ENCODE measurements at places on chromosomes 5 and 9. TPM values are rescaled to one million over a fixed set of nuclear protein-coding genes. Genes with fewer than 3 reads are reported as not detected.

DNA sequence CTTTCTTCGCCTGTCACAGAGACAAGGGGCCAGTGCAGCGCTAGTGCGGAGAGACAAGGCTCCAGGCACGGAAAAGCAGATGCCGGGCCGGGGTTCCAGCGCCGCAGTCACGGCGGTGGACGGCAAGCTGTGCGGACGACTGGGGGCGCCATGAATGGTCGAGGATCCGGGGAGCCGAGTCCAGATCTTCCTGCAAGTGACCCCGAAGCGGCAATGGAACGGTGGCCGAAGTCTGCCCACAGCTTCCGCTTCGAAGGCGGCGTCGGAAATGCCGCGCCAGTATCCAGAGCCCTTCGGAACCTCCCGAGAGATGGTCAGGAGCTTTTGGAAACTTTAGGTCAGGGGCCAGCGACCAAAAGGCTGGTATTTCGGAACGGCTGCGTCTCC, 601 bp upstream of the FAF2 start:
- DNase-seq: peak; percentile 74

DNA sequence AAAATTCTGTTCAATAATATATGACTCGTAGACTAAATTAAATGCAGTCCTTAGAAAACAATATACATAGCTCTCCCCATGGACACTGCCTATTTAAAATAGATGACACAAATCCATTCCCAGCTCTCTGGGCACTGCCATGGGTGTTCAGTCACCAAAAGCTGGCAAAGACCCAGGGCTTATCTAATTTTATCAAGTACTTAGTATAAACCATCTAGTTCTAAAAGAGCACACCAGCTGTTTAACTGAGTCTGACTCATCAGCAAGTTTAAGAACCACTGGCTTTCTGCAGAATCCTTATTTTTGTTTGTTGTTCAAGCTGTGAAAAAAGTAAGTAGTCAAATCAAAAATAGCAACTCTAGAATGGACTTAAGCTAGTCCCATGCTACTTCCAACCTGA, 107.6 kb downstream of the PLPP1 start:
- DNase-seq: no peak

GRCh38 chr5:135989686-135990085, 34.9 kb upstream of the LECT2 start:
- DNase-seq: no peak

GRCh38 chr5:126516133-126516532, 78.9 kb downstream of the ALDH7A1 start:
- no peak for DNase-seq

GRCh38 chr5:125478599-125478998, 732.2 kb upstream of the ZNF608 start:
- no peak for DNase-seq

SH3RF2 gene
- total RNA-seq: 20.8 TPM

DNA sequence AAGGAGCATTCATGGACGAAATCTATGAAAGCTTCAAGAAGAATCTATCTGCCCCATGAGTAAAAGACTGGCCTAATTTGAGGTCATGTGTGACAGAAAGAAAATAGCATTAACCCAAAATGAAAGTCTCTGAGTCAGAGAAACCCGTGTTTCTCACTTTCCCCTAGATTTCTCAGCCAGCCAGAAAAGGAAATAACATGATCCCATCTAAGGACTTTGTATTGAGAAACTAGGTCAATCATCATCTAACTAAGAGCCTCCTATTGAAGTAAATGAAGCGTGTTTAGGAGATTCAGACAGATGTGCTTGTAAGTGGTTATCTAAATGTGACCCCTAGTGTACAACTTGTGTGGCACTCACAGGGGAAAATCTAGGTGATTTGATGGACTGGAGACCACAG, 77.3 kb upstream of the ZNF366 start:
- no peak for DNase-seq

DNA sequence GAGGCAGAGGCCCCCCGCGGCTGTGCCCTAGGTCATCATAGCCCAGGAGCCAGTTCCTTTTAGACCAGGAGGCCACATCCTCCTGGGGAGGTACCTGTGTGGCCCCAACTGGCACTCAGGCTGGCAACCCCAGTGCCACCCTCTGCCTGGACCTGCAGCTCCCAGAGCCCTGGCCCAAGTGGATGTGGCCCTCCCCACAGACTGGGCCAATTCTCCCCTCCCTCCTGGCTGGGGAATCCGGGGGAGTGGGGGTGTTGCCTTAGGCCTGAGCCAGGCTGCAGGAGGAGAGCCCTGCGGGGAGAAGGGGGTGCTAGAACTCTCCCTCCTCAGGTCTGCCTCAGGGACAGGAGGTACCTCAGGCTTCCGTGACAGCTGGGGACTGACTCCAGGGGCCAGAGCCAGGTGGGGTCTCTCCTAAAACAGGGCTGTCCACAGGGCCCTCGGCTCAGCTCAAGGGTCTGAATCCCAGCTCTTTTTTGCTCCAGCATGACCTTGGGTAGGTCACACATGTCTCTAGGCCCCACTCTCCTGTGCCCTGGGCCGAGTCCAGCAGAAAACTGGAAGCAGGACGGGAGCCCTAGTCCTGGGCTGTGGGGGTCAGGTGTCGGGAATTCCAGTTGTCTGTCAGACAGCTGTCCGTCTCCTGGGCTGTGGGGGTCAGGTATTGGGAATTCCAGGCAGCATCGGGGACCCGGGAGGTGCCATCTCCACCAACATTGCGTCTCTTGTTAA, 9.6 kb downstream of the DNLZ start:
- DNase-seq: no peak

CLIC3 gene
- 38.6 TPM for total RNA-seq

GRCh38 chr9:113882636-113883164, 6.6 kb downstream of the ZNF618 start:
- no peak for DNase-seq

DNA sequence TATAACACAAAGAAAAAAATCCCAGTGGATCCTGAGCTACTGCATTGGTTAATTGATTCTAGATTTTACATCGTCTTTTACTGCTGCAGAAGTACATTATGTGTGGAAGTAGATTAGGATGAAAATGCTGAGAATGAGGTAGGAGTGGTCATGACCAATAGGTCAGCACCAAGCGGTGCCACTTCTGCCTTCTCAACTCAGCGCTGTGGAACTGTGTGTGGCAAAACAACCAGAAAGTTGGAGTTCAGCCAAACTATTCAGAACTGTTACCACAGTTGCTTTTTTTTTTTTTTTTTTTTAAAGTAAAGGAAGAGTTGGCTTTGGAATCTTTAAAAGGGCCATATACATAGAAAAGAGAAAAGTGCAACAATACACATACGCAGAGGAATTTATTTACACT, 24.2 kb downstream of the POU5F2 start:
- DNase-seq: no peak

GDF9 gene
- total RNA-seq: 1.5 TPM

GRCh38 chr5:9394221-9394620, 151.7 kb downstream of the SEMA5A start:
- DNase-seq: no peak

GABRA1 gene
- total RNA-seq: 1.8 TPM

DNA sequence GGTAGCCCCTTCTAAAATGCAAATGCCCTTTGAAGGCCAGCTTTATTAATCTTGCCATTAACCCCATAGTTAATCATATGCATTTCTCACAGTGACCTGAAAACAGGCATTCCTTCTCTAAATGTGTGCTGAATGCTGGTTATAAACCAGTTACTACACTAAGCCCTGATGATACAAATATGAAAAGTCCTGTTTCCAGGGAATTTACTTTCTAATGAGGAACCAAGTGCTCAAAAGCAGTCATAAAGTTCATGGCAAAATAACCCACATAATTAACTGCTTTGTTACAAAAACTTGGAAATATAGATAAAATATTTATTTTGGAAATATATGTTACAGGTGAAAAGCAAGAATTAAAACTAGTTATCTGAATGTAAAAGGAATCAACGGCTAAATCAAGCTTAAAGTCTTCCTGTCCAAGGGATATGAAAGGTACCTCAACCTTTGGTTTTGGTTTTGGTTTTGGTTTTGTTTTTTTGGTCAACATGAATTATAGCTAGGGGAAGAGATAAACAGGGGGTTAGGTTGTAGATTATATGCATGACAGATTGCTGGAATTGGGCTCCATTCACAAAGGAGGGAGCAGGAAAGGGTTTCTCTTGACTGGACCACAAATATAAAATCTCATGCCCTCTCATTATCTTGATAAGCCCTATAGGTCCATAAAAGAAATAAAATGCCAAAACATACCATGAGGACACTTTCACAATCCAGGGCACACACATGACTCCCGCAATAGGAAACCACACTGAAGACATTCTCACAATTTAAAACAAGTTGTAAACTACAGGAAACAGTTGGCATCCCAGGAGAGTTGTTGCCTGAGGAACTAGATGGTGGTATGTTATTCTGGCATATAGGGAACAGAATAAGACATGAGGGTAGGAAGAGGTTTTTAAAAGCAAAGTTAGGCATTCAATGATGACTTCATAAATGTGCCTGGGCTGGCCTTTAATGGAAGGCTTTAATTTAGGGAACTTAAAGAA, 46.7 kb upstream of the MACIR start:
- no peak for DNase-seq

DNA sequence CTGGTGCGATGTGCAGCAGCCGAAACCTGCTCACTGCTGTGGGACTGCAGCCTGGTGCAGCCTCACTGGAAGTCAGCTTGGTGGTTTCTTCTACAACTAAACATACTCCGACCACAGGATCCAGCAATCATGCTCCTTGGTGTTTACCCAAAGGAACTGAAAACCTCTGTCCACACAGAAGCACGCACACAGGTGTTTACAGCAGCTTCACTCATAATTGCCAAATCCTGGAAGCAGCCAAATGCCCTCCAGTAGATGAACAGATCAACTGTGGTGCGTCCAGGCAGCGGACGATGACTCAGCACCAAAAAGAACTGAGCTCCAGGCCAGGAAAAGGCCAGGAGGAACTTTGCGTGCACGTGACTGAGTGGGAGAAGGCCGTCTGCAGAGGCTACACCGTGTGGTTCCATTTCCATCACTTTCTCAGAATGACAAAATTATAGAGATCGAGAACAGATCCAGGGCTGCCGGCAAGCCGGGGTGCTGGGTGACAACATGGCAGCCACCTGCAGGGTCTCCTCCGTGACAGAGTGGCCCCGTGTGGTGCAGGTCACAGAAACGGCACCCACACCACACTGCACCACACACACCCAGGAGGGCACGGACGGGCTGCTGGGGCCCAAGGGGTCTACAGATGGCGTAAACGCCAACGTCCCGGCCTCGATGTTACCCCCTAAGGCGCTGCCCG, 23.1 kb upstream of the NSMF start:
- no peak for DNase-seq

- DNase-seq: no peak
These were observed 784.6 kb upstream of the ZNF608 start for GRCh38 chr5:125530833-125531615.

DNA sequence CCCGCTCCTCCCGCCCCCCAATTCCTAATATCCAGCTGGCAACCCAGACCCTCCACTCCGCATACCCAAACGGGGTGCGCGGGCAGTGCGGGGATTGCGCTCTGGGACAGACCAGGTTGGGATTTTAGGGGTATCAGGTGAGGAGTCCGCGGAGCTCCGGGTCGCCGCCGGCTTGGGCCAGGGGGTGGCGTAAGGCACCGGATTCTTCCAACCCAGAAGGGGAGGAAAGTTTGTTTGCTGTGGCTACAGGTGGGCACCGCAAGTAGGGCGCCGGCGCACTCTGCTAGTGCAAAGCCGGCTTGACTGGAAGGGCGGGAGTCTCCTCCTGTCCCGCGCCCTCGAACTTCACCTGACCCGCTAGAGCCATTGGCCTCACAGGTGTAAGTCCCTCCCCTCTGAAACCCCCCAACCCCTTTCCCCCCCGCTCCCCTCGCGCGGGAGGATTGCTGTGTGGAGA, 709 bp downstream of the IQGAP2 start:
- no peak for DNase-seq

DNA sequence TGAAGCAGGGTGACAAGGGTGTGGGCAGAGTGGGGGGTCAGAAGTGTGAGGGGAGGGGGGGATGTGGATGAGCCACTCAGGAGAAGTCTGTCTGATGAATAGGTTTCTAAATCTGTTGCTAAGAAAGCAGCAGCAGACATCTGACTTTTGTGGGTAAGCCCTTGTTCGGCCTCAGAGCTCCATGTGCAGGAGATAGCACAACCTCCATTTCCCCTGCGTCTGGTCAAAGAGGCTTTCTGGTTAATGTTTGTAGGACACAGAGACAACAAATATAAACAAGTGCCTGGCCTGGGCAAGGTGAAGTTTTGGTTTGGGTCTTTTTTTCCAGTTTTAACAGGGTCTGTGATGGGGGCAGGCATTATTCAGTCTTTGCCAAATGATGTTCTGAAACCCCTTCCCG, 57.0 kb upstream of the GNE start:
- no peak for DNase-seq

- no peak for DNase-seq
These were observed 581.5 kb downstream of the CCDC171 start for GRCh38 chr9:16134351-16134750.

EQTN gene
- total RNA-seq: not detected

HTR4 gene
- total RNA-seq: 0.29 TPM

DNA sequence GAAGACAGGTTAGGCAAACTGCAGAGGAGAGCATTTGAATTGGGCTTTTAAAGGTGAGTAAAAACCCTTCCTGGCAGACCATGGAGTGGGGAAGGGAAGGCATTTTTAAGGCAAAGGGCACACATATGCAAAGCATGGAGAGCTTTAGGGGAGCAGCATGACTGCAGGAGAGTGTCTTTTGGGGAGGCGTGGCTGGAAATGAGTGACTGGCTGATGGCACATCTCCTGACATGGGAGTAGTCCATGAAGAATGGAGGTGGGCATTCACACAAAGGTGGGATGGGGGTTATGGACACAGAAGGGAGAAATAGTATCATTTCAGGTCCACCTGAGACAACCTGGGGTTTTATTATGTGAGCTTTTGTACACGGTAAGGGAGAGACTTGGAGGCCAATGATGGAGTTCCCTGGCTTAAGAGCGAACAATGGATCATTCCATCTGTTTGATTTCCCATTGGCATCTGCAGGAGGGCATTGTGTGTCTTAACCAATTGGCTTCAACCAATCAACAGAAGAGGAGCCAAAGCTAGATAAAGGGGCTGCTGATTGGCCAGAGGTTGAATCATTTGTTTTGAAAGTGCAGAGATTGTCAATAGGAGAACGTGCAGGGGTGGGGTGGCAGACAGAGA, 2.1 kb downstream of the NSG2 start:
- no peak for DNase-seq

DNA sequence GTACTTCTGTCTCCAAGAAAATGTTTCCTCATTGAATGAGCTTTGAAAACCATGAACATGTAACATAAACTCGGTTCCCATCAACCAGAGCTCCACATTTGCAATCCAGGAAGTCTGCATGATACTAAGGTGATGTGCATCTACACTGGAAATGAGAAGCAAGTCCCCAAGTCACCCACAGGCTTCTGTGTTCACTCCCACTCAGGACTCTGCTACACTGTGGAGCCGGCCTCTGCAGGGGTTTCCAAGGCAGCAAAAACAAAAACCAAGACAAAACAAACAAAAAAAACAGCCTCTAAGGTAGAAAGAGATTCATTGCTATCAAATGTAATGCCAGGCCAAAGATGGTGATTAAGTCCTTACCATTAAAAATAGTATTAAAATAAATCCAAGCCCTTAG, 593.7 kb downstream of the IRX1 start:
- DNase-seq: no peak

GRCh38 chr9:133681658-133682306, 45.6 kb downstream of the DBH start:
- no peak for DNase-seq

- no peak for DNase-seq
These were observed 11.0 kb upstream of the HAPLN1 start for GRCh38 chr5:83731638-83732037.

GRCh38 chr5:23864786-23865185, 357.4 kb downstream of the PRDM9 start:
- no peak for DNase-seq

DMRT2 gene
- total RNA-seq: 18.8 TPM

LECT2 gene
- not detected for total RNA-seq

Data from type B pancreatic cell (in vitro differentiated cells).